ENCODE measurements at places on chromosomes 11 and 22.

DNA sequence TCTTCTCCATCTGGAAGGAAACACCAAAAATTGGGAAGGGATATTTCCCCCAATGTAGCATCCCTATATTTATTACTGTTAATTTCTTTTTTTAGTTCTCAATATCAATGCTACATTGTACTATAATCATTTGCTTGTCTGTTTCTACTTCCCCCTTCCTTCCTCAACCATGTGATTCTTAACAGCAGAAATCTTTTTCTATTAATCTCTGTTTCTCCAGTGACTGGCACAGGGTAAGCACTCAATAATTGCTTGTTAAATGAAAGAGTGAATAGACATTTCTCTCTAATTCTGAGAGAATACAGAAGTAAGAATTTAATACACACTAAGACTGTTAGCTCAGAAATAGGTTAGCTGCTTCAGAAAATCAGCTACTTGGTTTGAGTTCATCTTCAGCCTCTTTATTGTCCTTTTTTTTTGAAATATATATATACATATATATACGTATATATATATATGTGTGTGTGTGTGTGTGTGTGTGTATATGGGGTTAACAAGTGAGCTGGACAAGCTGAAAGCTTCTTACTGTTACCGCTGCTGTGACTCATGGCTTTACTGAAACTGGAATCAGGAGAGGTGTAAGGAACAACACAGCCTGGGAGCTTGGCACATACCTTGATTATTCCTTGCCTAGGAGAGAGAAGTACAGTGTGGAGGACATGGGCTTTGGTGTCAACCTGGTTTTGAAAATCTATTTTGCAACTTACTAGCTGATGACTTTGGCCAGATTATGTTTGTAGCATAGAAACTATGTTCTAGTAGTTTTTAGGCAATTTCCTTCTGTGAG lies 26.2 kb upstream of the PDE3B start:
- DNase-seq = no peak

GRCh38 chr11:118633319-118633690 lies 25.9 kb downstream of the PHLDB1 start:
- no peak for DNase-seq

DNA sequence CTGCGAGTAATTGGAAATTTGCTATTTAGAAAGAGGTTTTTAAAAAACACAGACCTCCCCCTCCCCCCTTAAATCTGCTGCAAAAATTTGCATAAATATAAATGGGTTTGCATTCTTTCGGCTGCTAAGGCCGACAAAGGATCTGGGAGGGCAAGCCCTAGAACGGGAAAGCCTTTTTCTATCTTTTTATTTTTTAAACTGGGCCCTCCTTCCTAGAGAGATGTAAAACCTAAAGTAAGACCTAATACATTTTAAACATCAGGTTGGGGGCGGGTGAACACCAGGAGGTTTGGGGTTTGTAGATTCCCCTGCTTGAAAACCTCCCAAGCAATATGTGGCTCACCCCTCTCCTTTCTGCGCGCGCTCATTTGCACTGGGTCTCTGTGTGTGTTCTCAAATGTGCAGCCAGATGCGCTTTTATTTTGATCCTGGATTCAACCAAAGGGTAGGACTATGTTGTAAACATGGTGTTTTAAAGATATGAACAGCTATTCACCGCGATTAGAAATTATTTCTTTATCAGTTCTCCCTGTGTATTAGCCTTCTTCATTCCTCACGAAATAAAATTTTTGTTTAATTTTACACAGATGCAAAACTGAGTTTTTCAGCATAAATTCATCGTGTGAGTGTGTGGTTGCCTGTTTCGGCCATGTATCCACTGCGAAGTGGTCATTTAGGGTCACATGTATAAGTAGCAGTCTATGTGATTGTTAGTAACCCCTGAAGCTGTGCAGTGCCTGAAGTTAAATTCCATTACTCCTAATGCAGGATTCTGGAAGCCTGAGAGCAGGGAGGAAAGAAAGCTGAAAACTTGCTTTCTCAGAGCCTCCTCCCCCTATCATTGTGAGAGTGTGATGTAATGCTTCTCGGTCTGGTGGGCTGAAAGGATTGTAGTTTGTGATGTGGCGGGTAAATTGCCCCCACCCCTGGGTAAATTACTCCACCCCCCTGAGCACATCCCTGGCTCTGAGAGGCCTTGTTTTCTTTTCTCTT lies 988 bp downstream of the TNRC6B start:
- DNase-seq = peak; percentile 64

GRCh38 chr11:126756855-126757254 lies 243.7 kb downstream of the KIRREL3 start:
- no peak for DNase-seq

- DNase-seq = no peak
Measured at GRCh38 chr22:17994424-17995108, 29.8 kb downstream of the MICAL3 start.

- DNase-seq = no peak
Measured at GRCh38 chr11:134407321-134407828, 4.7 kb downstream of the B3GAT1 start.

DNA sequence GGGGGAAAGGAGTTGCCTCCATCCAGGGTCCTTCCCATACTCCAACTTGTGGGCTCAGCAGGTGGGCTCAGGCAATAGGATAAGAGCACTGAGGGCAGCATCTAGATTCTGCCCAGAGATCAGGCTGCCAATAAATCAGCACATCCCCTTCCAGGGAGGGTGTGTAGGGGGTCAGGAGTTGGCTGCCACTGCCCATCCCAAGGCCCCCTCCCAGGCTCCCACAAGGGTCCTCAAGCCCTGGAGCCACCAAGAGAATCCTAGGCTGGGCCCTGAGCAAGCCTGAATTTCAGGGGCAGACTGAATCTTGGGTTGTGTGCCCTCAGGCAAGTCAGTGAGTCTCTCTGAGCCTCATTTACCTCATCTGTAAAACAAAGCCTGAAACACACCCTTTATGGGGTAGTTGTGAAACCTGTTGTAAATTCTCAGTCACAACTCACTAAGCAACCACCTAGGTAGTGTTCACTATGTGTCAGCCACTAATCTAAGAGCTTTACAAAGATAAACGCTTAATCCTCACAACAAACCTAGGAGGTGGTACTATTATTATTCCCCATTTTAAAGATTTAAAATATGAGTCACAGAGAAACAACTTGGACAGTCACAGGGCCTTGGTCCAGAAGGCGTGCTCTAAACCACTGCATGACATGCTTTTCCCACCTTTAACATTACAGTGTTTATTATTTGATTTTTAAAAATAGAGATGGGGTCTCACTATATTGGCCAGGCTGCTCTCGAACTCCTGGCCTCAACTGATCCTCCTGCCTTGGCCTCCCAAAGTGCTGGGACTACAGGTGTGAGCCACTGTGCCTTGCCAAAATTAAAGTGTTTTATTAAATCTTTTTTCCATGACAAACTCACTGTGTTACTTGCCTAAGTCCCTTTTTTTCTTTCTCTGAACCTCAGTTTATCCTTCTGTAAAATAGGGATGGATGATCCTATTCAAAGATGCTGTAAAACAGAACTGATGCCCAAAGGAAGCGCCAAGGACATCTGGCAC lies 36.2 kb downstream of the LMO1 start:
- DNase-seq = no peak

All from hematopoietic multipotent progenitor cell treated with erythropoietin and hydrocortisone succinate and interleukin-3 and kit ligand, for 8 days (in vitro differentiated cells).